Activated effector memory CD4-positive, alpha-beta T cell treated with Interleukin-2 at 50 U/mL for 16 hours (primary cell): ENCODE measurements at places on chromosomes 4 and X.

DNA sequence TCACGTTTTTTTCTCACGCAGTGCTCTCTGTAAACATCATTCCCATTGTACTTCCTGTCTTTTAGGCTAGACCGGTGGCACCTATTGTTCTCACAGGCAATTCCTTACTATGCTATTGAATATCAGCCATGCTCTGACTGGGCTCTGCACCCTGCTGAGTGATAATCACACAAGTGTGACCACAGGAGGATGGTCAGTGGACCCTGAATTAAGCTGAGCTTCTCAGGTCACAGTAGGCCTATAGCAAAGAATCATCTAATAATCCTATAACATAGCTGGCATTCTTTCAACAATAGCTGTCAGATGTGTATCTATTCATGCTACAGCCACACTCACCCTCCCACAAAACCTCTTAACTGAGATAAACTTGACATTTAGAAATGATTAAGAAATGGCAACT, 2399.8 kb upstream of the TENM3 start:
- no peak for DNase-seq

GRCh38 chr4:6188687-6189305, 11.6 kb downstream of the JAKMIP1 start:
- DNase-seq, result no peak

DNA sequence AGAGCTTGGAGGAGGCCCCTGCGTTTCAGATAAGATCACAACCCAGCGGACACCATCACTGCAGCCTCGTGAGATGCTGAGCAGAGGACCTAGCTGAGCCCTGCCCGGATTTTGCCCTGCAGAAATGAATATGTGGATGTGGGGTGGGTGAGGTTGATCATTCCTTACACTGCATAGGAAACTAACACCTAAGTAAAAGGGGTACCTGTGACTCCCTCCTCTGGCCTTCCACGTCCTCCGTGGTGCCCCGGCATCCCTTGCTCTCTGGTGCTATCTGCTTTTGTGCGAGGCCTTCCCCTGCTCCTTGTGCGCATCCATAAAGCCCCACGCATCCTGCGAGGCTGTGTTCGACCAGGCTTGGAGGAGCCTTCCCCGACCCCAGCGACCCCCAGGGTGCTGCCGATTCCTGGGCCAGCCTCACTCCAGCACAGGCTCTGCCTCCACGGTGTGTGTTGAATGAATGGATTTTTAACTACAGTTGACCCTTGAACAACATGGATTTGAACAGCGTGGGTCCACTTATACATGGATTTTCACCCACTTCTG, 25.6 kb upstream of the GPR78 start:
- DNase-seq, result no peak

GRCh38 chrX:102624105-102624504, 24.8 kb downstream of the ARMCX5 start:
- DNase-seq, result no peak

DNA sequence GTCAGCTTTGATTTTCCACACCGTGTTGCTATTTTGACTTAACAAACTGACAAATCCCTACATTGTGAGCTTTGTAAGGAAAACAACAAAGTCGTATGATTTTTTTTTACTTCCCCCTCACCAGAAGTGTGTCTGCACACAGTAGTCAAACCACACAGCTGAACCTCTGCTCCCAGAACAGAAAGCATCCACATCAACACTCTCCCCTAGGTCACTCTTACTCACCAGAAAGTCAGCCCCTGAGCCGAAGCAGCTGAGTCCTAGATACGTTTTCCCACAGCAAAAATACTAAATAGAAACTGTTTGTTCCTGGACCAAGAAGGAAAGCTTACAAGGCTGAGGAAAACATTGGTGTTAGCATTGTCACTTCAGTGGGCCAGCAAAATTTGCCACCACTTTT, 305.7 kb downstream of the DHX15 start:
- no peak for DNase-seq

GRCh38 chr4:119559044-119559647, 69.5 kb downstream of the PDE5A start:
- DNase-seq, result no peak

DNA sequence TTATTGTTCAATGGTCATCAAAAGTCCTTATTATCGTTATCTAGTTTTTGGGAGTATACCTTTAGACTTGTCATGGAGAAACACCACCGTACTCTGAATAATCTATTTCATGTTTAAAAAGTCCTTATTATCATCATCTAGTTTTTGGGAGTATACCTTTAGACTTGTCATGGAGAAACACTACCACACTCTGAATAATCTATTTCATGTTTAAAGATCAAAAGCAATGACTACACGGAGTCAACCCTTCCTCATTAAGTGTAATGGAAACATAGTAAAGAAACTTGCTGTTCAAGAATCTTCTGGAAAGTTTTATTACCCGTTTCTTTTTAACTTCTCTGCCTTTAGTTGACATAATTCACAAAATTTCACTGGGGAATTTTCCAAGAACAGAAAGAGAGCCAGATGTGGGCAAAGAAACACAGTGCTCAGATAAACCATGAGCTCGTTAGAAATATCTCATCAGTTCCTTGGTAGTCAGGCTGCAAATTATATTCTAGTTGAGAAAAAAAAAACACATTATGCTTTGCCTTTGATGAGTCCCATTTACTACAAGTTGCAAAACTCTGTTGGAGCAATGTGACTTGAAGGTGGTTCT, 158.8 kb downstream of the AFAP1 start:
- DNase-seq, result no peak
